ENCODE measurements at places on chromosomes 2 and 18. TPM values are rescaled to one million over a fixed set of nuclear protein-coding genes. Genes with fewer than 3 reads are reported as not detected.

- DNase-seq: no peak
These were observed 274.9 kb upstream of the LRRTM4 start for GRCh38 chr2:77797088-77797487.

- DNase-seq: no peak
These were observed 17.9 kb upstream of the FIGN start for GRCh38 chr2:163753726-163754125.

DNA sequence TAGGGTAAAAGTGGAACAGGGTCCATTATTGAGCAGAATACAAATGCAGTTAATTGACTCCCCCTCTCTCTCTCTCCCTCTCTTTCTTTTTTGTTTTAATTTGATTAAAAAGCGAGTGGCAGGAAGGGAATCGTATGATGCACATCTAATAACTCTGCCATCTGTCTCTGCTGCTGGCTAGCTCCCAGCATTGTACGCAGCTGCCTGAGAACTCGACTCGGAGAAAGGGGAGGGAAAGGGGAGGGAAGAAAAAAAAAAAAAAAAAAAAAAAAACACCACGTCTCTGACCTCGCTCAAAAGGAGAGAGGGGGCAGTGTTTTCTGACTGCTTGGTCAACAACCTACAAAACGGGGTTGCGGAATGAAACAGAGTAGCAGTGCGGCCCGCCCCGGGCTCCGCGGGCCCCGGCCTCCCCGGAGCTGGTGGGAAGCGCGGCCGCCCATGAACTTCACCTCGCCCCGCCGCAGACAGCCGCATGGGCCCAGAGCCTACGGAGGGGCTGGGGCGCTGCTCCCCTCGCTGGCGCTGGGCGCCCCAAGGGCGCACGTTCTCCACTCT, 265.7 kb downstream of the TCF4 start:
- DNase-seq: peak; percentile 96

DNA sequence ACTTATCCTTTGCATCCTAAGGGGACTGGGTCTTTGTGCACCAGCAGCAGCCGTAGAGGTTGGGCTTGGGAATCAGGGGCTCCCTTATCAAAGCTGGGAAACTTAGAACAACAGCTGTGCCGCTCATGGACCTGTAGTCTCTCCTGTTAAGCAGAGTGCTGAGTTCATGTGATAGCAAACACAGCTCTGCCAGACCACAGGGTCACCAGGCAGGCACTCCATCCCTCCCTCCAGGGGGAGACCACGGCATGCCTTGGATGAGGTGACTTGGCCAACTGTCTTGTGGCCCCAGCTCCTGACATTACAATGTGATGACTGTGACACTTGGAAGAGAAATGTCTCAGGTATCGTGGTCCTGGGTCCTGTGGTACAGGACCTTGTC, 60.0 kb downstream of the DGKD start:
- no peak for DNase-seq

DNA sequence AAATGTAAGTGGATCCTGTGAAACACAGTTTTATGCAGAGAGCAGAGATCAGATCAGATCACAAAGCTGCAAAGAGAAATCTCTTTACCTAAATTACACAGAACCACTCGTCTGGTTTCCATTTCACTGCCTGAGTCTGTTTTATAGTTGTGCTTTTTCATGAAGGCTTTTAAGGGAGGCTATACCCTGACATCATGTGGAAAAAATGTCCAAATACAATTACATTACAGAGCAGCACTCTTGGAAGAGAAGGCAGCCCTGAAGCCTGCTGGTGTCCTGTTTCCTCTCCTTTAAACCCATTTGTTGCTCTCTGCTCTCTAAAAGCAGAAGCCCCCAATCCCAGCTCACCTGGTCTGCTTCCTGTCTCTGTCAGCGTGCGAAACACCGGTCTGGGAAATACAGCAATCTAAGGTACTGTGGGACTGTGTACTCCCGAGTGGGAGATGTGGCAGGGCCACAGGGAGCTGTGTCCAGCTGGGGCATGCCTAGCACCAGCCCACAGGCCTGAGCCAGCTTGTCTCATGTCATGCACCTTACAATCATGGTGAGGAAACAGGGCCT, 24.8 kb upstream of the ZFP36L2 start:
- peak; percentile 17 for DNase-seq

ME2 gene
- 28.6 TPM for polyA plus RNA-seq

NLRC4 gene
- polyA plus RNA-seq: not detected

All from endothelial cell of umbilical vein (primary cell).